ENCODE measurements at places on chromosomes 7 and 10.
A peak's percentile ranks its signal among the peaks of the same experiment; 100 is the strongest.

DNA sequence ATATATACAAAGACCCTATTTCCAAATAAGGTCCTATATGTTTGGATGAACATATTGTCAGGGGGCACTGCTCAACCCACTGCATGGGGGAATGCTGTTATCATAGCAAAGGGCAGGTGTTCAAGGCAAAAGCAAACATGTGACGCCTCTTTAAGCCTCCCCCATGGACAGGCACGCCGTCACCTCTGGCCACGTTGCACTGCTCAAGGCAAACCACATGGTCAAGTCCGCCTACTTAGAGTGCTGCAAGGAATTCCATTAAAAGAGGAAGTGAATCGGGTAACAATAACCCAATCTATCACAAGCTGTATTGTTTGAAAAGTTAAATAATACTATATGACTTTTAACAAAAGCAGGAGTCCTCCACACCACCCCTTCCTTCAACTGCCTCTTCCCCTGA is 8.8 kb upstream of the CALD1 start:
- no peak overlapping the region for H3K4me3 ChIP-seq
- no peaks in the 10 kb centered on the region for H3K36me3 ChIP-seq
- H3K4me1 ChIP-seq, result peaks cover 12% of the 10 kb centered on the region

DNA sequence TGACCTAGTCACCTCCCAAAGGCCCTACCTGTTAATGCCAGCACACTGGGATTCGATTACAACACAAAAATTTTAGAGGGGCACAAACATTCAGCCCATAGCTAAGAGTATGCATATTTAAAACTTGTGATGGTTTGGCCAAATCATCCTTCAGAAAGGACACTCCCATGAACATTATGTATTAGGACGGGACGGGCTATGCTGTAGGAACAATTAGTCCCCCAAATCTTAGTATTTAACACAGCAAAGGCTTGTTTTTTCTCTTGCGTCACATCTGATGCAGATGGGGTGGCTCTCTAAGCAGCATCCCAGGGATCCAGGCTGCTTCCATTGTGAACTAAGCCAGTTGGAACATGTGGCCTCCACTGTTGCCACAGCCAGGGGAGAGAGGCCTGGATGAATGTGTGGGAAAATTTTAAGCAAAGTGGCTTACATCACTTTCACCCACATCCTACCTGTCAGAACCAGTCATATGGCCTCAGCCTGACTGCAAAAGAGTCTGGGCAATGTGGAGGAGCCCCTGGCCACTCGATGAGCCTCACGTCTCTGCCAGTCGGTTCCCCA is 26.6 kb downstream of the CHST3 start:
- no peaks in the 10 kb centered on the region for H3K36me3 ChIP-seq
- H3K27ac ChIP-seq, result peak overlapping the region; percentile 55
- no peak for DNase-seq
- H3K4me1 ChIP-seq, result peaks cover 4% of the 10 kb centered on the region
- no peak overlapping the region for H3K4me3 ChIP-seq

DNA sequence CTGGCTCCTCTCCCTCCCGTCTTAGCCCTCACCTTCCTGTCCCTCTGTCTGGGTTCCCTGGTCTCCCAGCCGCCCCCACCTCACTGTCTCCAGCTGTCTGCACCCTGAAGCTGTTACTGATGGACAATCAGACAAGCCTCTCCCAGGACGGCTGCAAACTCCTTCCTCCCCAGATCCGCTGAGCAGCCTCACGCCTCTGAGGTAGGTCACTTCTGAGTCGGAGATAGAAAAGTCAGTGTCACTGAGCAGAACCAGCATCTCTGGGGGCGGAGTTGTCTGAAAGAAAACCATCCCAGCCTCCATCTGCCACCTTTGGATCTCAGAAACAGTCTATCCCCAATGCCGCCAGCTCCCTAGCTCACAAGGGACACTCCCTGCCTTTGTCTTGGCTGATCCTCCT is 27.4 kb downstream of the FAM241B start:
- H3K36me3 ChIP-seq, result no peaks in the 10 kb centered on the region
- no peaks in the 10 kb centered on the region for H3K27me3 ChIP-seq
- no peak for DNase-seq
- no peak overlapping the region for H3K27ac ChIP-seq

GRCh38 chr10:79202188-79203013 is 133.6 kb downstream of the ZMIZ1 start:
- H3K27ac ChIP-seq, result no peak overlapping the region
- no peak overlapping the region for H3K4me3 ChIP-seq
- peaks cover 96% of the 10 kb centered on the region for H3K36me3 ChIP-seq
- DNase-seq, result no peak
- no peaks in the 10 kb centered on the region for H3K27me3 ChIP-seq

DNA sequence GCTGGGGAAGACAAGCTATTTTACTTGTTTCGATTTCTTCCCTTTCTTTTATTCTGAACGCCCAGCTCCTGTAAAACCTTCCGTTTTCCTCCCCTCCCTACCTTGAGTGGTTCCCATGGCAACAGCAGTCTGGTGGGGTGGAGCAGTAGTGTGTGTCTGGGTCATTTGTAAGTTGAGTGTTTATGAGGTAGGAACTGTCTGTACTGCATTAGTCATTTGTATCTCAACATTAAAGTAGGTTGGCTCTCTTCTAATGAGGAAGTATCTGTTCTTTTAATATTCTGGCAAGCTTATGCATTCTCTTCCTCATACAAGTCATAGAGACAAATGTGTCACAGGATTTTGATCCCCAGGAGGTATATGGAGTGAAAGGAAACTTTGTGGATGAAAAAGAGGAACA is 85.3 kb upstream of the CCDC6 start:
- no peak overlapping the region for H3K4me3 ChIP-seq
- no peaks in the 10 kb centered on the region for H3K27me3 ChIP-seq
- peaks cover 6% of the 10 kb centered on the region for H3K4me1 ChIP-seq

DNA sequence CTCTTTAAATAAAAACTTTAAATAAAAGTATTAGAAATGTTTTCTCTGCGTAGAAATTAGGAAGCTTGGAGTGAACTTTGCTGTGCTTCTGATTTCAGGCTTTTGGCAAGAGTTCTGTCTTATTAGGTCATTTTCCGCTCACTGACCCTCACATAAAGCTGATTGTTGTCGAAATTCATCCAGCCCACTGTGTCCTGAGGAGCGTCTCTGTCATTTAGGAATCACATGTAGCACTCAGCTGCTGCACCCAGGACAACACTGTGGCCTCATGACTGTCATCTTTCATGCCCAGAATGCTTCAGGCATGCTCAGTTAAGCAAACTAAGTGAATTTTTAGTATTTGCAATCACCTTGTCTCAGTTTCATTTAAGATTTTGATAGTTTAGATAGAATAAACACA is 57.8 kb upstream of the MSRB2 start:
- no peaks in the 10 kb centered on the region for H3K36me3 ChIP-seq
- H3K27ac ChIP-seq, result no peak overlapping the region
- H3K4me1 ChIP-seq, result no peaks in the 10 kb centered on the region
- peaks cover 10% of the 10 kb centered on the region for H3K27me3 ChIP-seq
- no peak overlapping the region for H3K4me3 ChIP-seq

DNA sequence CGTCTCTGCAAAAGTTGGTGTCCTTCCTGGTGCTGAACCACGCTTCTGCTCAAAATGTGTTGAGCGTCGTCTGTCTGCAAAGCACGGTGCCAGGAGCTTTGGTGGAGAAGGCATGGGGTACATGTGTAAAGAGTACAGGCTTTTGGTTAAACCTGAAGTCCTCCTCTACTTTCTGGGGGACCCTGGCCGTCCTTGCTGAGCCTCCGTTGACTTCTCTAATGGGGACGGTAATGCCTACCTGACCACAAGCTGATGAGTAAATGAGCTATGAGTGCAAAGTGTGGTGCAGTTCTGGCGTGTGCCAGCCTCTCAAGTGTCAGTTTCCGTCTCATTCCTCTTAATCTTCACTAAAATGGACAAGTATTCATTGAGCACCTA is 527 bp upstream of the HERPUD2 start:
- H3K27ac ChIP-seq, result peak overlapping the region; percentile 98
- H3K36me3 ChIP-seq, result peaks cover 4% of the 10 kb centered on the region
- no peak for DNase-seq
- no peaks in the 10 kb centered on the region for H3K27me3 ChIP-seq
- peaks cover 68% of the 10 kb centered on the region for H3K4me1 ChIP-seq

- no peaks in the 10 kb centered on the region for H3K27me3 ChIP-seq
- no peak for DNase-seq
- H3K36me3 ChIP-seq, result no peaks in the 10 kb centered on the region
- H3K4me3 ChIP-seq, result no peak overlapping the region
- no peaks in the 10 kb centered on the region for H3K4me1 ChIP-seq
Measured at GRCh38 chr10:44752451-44753441, 158.4 kb upstream of the TMEM72 start.

DNA sequence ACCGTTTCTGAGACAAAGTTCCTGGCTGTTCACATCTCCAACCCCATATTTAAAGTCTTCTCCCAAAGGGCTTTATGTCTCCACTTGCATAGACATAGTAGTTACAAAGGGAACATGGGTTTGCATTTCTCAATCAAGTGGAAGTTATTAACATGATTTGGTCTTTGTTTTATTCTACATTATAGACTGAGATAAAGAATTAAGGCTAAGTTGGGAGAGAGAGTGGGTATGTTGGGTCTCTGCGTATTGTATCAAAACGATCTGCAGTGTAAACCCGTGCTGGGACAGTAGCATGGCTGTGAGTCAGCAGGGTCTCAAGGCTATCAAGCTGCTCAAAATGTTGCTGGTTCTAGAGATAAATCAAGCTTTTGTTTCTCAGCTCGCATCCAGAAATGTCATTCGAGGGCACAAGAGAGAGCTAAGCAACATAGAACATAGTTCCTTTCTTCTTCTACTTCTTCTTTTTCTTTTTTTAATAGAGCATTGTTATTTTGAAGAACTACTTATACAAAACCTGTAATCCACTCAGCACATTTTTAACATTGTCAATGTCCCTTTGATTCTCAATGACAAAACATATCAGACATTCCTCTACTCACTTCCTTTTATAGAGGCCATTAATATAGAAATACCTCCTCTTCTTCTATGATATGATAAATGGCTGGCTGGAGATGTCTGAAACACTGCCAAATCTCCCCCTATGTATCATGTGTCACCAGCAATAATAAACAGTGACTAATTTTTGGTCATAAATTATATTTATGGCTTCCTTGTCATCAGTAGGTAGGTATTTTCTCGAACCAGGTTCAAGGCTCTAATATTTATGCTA is 34.5 kb upstream of the RHOBTB1 start:
- no peak overlapping the region for H3K4me3 ChIP-seq
- no peaks in the 10 kb centered on the region for H3K4me1 ChIP-seq
- H3K27me3 ChIP-seq, result no peaks in the 10 kb centered on the region

DNA sequence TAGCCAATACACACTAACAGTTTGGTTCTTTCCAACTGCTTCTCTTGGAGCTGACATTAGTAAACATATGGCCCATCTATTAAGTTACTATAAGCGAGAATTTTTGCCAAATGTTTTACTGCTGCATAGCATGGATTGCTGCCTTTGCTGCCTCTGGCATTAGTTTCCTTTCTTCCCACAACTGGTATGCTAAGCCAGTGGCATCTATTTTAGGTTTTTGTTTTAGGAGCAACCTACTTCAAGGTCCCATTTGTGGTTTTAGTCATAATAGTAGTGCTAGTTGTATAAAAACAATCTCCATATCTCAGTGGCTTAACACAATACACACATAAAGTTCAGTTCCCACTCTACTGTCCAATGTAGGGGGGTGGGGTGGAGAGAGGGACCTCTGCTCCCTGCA is 25.9 kb upstream of the PANK1 start:
- H3K27ac ChIP-seq, result no peak overlapping the region
- peaks cover under 1% of the 10 kb centered on the region for H3K4me1 ChIP-seq
- no peaks in the 10 kb centered on the region for H3K36me3 ChIP-seq
- no peaks in the 10 kb centered on the region for H3K27me3 ChIP-seq
- no peak overlapping the region for H3K4me3 ChIP-seq

DNA sequence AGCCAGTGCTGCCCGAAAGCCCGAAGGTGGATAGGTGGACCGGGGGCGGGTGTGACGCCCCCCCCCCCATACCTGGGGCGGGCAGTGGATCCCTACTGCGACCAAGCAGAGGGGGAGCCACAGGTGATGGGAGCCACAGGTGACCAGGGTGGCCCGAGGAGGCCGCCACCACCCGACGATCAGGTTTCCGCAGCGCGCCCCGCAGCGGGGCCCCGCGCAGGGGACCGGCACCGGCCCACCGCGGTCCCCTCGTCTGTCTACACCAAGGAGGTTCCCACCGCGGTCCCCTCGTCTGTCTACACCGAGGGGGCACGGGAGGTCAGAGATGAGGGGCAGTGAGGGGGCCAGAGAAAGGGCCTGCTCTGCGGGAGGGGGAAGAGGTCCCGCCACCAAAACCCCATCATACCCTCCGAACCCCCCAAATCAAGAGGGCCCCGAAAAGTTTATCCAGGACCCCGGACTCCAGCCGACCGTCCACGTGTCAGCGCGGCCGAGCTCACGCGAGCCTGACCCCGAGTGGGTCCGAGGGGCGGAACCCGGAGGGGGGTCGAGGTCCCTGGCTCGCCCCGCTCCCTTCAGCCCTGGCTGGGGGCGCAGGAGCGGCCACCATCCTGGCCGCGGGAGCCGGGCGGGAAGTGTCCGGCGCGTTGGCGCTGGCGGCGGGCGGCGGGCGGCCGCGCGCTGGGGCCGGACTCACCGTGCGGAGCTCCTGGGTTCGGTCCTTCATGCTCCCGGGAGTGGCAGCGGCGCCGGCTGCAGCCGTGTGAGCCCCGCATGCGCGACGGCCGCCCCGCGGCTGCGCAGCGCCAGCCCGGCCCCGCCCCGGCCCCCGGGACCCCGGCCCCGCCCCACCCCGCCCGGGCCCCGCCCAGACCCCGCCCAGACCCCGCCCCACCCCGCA is at the start of gene STX1A:
Gene STX1A (minus strand): TSS at position 765 of the 901 bp plus-strand sequence. CDS start 38 bp downstream, at position 727.
- peaks cover 45% of the 10 kb centered on the region for H3K4me1 ChIP-seq
- no peaks in the 10 kb centered on the region for H3K27me3 ChIP-seq
- no peak for DNase-seq
- no peaks in the 10 kb centered on the region for H3K36me3 ChIP-seq
- peak within 1 kb of the TSS; percentile 76 for H3K4me3 ChIP-seq

DNA sequence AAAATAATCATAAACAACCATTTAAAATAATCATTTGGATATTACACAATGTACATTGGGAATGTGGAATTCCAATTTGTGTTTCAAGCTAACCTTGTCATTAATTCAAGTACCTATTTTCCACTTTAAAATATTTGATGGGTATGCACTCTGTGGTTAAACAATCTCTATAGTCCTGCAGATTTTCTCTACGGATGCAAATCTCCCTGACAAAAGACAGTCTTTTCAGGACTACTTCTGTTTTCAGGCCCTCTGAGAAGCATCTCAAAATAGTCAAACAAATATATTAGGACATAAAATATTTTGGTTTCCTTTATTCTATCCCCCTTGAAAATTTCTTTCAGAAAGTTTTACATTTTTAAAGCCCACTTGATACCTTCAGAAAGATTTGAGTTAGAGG is 735.6 kb upstream of the MBL2 start:
- no peak overlapping the region for H3K4me3 ChIP-seq
- no peaks in the 10 kb centered on the region for H3K27me3 ChIP-seq
- no peaks in the 10 kb centered on the region for H3K4me1 ChIP-seq
- no peak for DNase-seq
- H3K36me3 ChIP-seq, result no peaks in the 10 kb centered on the region
- no peak overlapping the region for H3K27ac ChIP-seq

DNA sequence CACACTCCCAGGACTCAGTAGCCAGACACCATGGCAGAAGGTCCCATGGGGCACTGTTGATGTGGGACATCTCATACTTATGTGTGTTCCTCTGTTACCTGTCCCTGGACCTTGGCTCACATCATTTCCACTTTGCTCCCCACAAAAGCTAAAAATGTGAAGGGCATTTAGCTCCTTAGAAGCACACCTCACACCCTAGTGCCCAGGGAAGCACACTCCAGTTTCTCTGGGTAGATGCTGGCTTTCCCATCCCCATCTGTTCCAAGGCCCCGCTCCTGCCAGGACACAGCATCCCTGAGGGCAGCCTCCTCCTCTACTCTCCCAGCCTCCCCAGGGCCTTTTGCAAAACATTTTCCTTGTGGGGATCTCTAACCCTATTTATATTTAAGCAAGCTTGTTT is 572.4 kb upstream of the MGMT start:
- H3K27ac ChIP-seq, result no peak overlapping the region
- no peaks in the 10 kb centered on the region for H3K4me1 ChIP-seq
- no peaks in the 10 kb centered on the region for H3K36me3 ChIP-seq
- H3K4me3 ChIP-seq, result no peak overlapping the region

Data from esophagus squamous epithelium (tissue), 5 donors.